ENCODE measurements at places on chromosomes 5 and 9. TPM values are rescaled to one million over a fixed set of nuclear protein-coding genes. Genes with fewer than 3 reads are reported as not detected.

Gene SH3TC2
- 1.7 TPM for total RNA-seq

Gene LRRC19
- not detected for total RNA-seq

Gene ROR2
- 6.3 TPM for total RNA-seq

Gene FGF18
- 1.9 TPM for total RNA-seq

Gene PLAC8L1
- total RNA-seq = not detected

Gene UBE2QL1
- 0.74 TPM for total RNA-seq

Gene FOXD4
- 0.48 TPM for total RNA-seq

Gene SVEP1
- total RNA-seq = 252 TPM

Gene GIN1
- 3.6 TPM for total RNA-seq

Gene IFNE
- total RNA-seq = not detected

Gene NPR3
- 7.6 TPM for total RNA-seq

DNA sequence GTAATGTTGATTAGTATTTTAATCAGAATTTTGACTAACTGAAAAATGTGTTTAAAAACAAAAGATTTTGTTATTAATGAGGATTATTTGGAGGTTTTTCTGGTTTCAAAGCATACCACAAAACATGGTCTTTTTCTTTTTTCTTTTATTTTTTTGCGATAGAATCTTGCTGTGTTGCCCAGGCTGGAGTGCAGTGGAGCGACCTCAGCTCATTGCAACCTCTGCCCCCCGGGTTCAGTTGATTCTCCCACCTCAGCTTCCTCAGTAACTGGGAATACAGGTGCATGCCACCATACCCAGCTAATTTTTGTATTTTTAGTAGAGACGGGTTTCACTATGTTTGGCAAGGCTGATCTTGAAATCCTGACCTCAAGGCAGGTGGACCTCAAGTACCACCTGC is 24.1 kb downstream of the SREK1 start:
- no peak for DNase-seq

GRCh38 chr9:23556459-23556858 is 269.6 kb downstream of the ELAVL2 start:
- no peak for DNase-seq

DNA sequence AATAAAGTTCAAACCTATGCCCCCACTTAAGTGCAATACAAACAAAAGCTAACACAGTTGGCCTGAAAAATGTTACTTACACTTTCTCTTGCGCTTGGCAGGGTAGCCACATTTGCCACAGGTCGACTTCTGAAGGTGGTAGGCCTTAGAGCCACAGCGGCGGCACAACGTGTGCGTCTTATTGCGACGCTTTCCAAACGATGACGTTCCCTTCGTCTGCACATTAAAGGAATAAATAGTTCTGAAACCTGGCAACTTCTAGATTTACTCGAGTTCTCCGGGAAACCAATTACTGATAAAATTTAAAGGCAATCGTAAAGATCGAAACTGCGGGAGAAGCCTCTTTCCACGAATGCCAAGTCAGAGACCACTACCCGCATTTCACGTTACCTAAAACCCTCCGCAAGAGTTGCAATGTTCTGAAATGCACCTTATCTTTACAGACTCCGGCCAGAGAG is 602 bp downstream of the RPL37 start:
- no peak for DNase-seq

DNA sequence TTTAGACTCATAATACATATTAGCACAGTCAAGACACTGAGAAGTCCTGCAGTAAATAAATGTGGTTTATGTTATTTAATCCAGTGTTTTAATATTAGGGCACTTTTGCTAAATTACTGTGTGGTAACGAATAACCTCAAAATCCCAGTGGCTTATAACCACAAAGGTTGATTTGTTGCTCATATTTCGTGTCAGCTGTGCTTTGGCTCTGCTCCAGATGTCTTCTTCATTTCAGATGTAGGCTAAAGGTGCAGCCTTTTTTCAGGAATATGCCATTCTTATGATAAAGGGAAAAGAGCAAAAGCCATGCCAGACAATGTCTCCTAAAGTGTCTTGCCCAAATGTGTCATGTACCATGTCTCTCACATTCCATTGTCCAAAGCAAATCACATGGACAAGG is 144.8 kb downstream of the BRINP1 start:
- no peak for DNase-seq

- DNase-seq = no peak
These were observed 114.8 kb upstream of the ANKH start for GRCh38 chr5:14986413-14986812.

GRCh38 chr9:132023419-132024180 is 56.1 kb downstream of the MED27 start:
- DNase-seq = no peak

DNA sequence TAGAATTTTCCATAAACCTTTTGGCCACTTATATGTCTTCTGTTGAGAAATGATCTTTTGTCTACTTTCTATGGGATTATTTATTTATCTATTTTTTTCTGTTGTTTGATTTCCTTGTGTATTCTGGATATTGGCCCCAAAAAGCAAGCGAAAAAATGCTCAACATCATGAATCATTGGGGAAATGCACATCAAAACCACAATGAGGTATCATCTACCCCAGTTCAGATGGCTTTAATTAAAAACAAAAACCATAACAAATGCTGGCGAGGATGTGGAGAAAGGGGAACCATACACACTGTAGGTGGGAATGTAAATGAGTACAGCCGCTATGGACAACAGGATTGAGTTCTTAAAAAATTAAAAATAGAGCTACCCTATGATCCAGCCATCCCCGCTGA is 125.0 kb upstream of the LPCAT1 start:
- no peak for DNase-seq

- DNase-seq = no peak
These were observed 22.8 kb upstream of the MARCHF6 start for GRCh38 chr5:10330511-10331230.

- DNase-seq = no peak
These were observed 23.7 kb upstream of the UBAP2 start for GRCh38 chr9:34072410-34072809.

DNA sequence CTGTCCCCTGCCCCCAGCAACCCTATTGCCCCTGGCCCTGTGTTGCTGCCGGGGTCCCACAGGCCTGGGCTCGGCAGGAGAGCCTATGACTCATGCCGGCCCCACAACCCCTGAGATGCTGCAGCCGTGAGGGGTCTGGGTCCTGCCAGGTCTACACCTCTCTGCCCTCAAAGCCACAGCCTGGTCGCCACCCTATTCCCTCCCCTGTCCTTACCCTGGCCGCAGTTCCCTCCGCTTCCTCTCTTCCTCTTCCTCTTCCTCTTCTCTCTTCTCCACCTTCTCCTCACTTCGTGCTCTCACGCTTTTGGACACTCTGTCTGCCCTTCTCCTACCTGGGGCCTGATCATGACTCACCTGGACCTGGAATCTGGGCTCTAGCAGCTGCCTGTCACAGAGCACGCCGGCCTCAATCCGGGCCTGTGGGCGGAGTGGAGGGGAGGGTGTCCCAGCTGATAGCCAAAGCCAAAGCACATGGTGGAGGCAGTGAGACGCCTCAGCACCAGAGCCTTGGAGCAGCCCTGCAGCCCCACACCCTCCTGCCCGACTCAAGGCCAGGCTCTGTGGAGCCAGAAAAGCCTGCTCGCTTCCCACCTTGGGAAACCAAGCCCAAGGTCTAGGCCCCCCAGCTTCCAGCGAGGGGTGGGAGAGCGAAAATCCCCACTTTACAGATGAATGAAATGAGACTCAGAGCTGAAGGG is 26.8 kb upstream of the CSF1R start:
- DNase-seq = no peak

DNA sequence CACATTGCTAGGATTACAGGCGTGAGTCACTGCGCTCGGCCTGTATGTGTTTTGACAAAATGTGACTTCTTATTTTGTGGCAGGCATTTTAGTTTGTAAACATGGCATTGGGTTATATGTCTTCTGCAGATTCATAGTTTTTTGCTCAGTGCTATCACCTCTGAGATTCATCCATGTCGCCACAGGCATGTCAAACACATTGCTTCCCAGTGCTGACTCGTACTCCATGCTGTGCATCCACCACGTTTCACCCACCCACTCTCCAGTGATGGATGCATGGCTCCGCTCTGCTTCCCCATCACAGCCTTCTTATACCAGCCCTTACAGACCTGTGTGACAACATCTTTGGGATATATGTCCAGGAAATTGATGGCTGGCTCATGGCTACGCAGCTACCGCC is 158.8 kb downstream of the GAS1 start:
- no peak for DNase-seq

DNA sequence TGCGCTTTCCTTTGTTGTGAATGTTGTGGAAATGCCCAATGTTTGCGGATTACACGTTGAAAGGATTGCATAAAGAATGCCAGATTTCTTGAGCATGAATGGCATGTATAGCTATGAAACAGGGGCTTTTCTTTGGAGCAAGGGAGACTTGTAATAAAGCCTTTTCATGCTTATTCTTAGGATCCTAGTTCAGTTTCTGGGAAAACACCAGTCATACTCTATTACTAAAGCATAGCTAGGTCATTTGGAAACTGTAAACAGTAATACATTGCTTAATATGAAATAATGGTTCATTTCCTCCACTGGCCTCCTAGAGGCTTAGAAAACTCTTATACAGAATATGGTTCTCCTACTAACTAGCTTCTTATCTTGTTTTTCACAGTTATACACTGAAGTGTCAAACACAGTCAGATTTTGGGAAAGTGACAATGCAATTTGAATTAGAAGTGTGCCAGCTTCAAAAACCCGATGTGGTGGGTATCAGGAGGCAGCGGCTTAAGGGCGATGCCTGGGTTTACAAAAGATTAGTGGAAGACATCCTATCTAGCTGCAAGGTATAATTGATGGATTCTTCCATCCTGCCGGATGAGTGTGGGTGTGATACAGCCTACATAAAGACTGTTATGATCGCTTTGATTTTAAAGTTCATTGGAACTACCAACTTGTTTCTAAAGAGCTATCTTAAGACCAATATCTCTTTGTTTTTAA is 104.2 kb downstream of the MELK start:
- no peak for DNase-seq

- no peak for DNase-seq
These were observed 813.9 kb upstream of the CDH10 start for GRCh38 chr5:25458628-25459027.

- no peak for DNase-seq
These were observed 90.8 kb downstream of the TMEM167A start for GRCh38 chr5:82986404-82986803.

DNA sequence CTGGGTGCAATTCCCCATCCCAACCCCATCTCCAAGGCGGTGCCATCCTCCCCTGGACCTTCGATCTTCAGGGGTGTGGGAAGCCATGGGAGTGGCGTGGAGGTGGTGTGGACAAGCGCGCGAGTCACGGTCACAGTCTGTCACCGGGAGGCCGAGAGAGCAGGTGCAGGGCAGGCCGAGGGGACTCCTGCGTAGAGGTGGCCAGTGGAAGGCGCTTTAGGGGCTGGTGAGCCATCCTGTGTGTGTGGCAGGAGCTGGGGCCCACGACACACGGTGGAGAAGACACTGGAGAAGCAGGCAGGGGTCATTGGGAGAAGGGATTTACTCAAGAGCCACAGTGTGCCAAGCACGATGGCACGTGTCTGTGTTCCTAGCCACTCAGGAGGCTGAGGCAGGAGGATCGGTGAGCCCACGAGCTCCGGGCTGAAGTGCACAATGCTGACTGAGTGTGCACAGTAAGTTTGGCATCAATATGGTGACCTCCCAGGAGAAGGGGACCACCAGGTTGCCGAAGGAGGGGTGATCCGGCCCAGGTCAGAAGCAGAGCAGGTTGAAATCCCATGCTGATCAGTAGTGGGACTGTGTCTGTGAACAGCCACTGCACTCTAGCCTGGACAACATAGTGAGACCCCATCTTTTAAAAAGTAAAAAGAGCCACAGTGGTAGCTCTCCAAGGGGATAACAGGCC is 145.1 kb upstream of the PHYKPL start:
- no peak for DNase-seq

- no peak for DNase-seq
These were observed 21.7 kb downstream of the HBEGF start for GRCh38 chr5:140324617-140325241.

- DNase-seq = no peak
These were observed 63.4 kb downstream of the MVB12B start for GRCh38 chr9:126389992-126390391.

DNA sequence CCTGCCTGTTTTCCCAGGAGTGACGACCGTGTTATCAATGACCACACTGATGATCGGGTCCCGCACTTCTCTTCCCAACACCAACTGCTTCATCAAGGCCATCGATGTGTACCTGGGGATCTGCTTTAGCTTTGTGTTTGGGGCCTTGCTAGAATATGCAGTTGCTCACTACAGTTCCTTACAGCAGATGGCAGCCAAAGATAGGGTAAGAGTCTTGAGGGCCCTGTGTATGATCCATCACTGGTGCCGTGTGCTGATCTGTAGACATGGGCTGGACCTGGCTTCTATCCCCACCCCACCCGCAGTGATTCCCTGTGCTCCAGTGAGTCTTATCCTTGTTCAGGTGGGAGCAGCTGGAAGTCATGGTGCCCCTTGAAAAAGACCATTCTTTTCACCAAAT is 26.0 kb downstream of the GABRP start:
- no peak for DNase-seq

- DNase-seq = peak; percentile 93
These were observed 20.4 kb downstream of the GNPDA1 start for GRCh38 chr5:141992349-141992963.

DNA sequence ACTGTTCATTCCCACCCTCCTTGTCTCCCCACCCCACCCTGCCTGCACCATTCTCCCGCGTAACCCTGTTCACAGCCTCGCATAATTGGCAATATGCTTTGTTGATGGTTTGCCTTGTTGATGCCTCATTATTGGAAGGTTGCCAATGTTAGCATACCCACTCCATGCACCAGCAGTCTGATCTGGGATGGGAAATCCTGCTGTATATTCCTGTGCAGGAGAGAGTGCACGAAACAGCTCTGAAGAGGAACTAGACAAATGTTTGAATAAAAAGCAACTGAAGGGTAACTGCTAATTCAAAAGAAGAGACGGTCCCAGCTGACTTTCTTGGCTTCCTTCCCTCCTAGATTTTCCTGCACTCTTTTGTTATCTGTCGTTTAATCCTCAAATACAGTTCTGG is 271.7 kb upstream of the TLE4 start:
- no peak for DNase-seq

GRCh38 chr5:50965654-50966375 is 299.4 kb downstream of the PARP8 start:
- no peak for DNase-seq

- no peak for DNase-seq
These were observed 4.8 kb upstream of the IER5L start for GRCh38 chr9:129182625-129183494.

Data from omental fat pad (tissue), 4 donors.